ENCODE measurements at places on chromosomes 2 and 18.

DNA sequence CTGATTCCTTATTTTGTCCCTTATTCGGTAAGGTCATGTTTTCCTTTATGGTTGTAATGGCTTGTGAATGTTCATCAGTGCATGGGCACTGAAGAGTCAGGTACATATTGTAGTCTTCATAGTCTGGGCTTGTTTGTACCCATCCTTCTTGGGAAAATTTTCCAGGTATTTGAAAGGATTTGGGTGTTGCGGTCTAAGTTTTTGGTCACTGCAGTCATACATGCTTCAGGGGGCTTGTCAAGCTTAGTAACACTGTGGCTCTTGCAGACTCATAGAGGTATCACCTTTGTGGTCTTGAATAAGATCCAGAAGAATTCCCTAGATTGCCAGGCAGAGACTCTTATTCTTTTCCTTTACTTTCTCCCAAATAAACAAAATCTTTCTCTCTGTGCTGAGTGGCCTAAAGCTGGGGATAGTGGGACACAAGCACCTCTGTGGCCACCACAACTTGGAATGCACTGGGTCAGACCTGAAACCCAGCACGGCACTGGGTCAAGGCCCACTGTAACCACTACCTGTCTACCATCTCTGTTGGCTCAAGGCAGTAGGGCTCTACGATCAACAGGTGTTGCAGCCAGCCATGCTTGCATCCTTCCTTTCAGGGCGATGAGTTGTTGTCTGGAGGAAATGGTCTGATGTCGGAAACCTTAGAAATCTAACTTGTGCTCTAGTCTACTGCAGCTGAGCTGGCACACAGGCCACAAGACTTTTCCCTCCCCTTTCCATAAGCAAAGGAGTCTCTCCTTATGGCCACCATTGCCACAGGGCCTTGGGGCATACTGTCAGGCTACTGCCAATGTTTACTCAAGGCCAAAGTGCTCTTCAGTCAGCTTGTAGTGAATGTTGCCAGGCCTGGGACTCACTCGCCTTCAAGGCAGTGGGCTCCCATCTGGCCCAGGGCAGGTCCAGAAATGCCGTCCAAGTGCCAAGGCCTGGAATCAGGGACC lies 21.5 kb downstream of the IL1RN start:
- DNase-seq: peak; percentile 8

DNA sequence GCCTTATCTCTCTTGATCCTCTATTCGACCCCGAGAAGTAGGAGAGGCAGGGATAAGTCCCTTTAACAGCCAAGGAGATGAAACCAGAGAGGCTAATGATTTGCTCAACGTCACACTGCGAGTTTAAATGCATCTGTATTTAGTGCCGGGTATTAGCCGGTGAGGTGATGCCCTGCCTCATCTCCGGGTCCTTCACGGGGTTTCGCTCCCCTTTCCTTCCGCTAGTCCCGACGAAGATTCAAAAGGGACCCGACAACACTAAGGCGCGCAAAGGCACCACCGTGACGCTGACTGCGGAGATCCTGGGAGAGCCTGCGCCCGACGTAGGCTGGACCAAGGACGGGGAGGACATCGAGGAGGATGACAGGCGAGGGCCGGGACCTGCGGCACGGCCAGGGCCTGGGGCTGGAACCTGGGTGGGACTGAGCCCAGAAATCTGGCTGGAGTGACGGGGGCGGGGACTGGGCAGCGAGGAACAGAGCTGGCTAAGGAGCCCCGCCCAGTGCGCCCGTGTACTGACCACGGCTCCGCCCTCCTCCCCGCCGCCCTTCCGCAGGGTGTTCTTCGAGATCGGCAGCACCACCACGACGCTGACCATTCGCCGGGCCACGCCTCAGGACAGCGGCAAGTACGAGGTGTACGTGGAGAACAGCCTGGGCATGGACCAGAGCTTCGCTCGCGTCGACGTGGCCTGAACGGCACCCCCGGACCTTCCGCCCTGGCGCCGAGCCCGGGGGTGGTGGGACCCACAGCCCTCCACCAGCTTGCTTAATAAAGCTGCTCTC lies 1.0 kb upstream of the GMPPA start:
- peak; percentile 90 for DNase-seq

DNA sequence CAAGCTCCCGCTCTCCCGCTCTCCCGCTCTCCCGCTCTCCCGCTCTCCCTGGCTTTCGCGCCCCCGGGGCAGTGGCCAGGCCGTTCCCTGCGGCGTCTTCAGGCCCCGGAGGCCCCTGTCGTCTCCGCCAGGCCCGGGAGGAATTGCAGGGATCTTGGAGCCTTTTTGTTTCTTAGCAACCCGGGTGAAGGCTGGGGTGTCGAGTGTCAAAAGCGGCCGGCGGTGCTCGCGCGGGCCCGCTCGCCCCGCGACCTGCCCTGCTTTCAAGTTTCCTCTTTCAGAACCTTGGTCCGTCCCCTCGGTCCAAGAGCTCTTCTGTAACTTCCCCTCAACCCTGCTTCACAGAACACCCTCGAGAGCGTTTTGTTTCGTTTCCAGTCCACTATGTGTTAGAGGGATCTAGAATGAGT lies 1.4 kb downstream of the RNF138 start:
- DNase-seq: peak; percentile 62

- peak; percentile 41 for DNase-seq
These were observed 99.8 kb upstream of the NEUROD1 start for GRCh38 chr2:181780047-181780651.

DNA sequence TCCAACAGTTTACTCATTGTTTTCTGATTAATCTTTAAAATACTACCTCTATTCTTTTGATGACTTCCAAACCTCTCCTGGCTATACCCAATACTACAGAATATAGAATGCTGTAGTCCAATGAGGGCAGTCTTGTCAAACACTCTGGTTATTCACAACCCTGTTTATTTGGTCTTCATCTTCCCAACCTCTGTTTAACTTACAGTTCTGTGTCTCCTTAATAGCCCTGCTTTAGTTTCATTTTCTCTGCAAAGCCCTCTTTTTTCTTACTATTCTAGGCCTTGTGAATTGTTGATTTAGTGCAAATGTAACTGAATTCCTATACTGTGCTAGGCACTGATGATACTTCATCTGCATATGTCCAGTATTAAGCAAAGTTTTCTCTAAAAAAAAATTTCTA lies 40.0 kb downstream of the ACVR2A start:
- DNase-seq: no peak

DNA sequence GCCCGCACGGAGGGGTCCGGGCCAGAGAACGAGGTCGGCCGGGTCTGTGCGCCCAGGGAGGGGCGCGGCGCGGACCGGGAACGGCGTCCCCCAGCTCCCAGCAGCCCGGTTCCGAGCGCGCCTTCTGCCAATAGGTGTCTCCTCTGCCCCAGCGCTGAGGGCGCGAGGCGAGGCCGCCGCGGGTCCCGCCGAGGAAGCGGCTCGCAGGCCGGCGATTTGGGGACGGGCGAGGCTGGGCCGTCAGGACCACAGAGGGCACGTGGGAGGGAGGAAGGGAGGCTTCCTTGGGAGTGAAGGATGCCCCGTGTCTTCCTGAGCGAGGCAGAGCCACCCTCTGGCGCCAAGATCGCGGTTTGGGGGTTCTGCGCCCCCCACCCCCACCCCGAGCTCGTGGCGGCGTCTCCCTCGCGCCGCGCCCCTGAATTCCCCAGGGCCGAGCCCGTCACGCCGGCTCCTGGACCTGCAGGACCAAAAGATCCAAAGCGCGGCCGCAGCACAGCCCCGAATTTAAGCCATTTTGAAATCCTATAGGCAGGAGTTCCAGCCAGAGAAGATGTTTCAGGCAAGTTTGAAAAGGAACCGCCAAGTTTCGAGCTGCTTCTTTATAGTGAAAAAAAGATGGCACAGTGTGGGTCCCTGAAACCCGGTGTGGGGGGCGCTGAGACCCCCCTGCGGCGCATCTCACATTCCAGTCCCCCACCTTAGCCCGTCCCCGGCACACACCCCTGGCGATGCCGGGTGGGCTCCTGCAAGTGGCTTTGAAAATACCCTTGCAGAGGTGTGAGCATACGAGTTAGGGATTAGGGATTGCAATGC lies 909 bp downstream of the NFATC1 start:
- DNase-seq: peak; percentile 21

- no peak for DNase-seq
These were observed 108.3 kb upstream of the NOSTRIN start for GRCh38 chr2:168694173-168694572.

- no peak for DNase-seq
These were observed 147.0 kb upstream of the ID2 start for GRCh38 chr2:8534729-8535468.

GRCh38 chr2:214713080-214713830 lies 96.2 kb downstream of the BARD1 start:
- no peak for DNase-seq

DNA sequence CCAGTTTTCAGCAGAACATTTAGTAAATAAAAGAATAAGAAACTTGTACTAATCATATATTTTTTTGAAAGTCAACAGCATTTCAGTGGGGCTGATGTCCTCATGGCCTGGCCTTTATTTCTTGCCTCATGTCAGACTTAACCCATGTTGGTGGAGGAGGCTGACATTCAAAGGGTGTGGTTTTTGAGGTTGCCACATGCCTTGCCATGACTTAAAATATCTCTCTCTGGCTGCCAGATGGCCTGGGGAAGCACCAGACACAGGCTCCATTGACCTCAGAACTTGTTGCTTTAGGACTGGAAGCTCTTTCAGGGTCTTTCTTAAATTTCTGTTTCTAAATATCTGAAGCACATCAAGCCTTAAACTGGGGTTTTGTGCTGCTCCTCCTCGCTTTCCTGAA lies 32.5 kb upstream of the CD28 start:
- DNase-seq: no peak

DNA sequence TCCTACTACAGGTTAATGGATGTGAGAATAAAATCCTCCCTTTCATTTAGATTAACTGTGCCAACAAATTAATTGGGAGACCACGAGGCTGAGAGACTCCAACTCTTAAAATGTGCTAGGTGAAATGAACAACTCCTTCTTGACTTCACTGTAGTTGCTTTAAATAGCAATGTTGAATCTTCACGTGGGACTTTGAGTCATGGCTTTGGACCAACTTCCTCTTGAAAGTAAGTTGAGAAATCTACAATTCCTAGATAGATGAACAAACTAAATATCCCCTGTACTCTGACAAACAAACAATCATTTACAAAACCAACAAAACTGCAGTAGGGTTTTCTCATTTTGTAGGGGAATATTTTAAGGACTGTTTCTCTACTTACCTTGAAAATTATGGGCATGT lies 291.9 kb upstream of the SPRED2 start:
- no peak for DNase-seq

DNA sequence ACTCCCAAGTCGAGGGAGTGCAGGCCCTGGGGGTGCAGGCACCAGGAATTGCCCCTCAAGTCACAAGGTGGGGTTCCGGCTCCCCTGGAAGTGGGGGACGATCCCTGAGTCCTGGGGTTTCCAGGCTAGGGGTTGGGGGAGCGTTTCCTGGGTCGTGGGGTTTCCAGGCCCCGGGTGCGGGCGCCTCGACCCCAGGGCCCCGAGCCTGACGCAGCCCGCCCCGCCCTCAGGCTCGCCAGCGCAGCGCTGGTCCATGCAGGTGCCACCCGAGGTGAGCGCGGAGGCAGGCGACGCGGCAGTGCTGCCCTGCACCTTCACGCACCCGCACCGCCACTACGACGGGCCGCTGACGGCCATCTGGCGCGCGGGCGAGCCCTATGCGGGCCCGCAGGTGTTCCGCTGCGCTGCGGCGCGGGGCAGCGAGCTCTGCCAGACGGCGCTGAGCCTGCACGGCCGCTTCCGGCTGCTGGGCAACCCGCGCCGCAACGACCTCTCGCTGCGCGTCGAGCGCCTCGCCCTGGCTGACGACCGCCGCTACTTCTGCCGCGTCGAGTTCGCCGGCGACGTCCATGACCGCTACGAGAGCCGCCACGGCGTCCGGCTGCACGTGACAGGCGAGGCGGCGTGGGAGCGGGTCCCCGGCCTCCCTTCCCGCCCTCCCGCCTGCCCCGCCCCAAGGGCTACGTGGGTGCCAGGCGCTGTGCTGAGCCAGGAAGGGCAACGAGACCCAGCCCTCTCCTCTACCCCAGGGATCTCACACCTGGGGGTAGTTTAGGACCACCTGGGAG lies 12.0 kb downstream of the SIGLEC15 start:
- no peak for DNase-seq

- DNase-seq: peak; percentile 72
These were observed 934 bp downstream of the ZNF804A start for GRCh38 chr2:184599054-184599871.

GRCh38 chr2:71066856-71067255 lies 1.6 kb upstream of the NAGK start:
- no peak for DNase-seq

- no peak for DNase-seq
These were observed 49.4 kb upstream of the MCFD2 start for GRCh38 chr2:46964835-46965560.

DNA sequence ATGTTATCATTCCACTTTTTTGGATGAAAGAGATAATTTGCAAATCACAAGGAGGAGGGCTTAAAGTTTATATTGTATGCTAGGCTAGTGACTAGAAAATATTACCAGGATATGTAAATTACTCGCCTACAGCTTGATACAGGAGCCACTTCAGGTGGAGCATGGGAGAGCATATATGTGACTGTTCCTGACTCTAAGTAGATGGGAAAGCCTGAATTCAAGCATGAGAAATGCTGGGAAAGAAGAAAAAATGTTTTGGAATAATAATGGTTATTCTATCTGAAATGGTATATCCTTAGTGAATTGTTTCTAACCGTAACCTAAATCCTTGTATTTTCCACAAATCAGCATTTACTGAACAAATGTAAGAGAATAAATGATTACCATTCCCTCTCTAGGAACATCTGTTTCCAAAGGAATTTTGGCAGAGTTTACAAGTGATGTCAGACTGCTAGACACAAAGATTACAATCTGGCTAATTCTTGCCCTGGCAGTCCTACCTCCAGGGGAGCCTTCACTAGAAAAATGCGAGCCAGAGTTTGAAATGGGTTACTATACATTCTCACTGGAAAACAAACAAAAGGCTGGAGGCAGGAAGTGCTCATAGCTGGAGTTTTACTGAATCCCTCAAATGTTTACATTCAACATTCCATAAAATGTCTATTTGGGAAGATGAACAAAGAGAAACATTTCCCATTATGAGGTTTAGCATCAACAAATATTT lies 129.4 kb upstream of the MAPRE2 start:
- peak; percentile 91 for DNase-seq

DNA sequence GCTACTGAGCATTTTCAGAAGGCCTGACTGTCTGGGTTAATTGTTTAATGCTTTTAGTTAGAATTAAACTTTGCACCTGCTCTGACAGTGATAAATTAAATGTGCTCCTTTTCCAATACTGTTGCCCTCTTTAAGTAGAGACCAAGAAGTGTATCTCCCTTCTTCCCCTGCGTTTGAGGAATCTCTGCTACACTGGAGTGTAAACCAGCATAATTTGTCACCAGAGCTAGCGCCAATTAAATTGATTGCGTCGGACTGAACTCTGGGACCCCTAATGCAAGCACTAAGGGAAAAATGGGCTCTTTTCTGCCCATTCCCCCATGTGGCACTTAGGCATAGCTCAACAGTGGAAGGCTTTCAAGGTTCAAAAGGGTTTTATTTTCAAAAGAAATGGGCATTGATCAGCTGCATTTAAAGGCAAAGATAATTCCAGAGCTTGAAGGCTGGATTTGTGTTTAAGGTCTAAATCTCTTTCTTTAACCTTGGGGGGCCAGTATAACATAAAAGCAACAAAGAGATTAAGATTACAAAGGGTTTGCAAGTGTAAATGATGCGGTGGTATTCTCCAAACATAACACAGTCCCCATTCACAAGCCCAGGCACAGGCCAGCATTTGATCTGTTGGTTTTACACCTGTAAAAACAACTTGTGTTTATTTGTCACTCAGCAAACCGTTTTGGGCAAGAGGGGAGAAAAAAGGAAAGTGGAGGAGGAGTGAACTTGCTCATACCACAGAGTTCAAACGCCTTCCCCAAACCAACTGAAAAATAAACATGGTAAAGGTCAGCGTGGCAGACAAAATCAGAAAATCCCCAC lies 427.6 kb downstream of the BCL11A start:
- no peak for DNase-seq
